Activated T-cell treated with anti-CD3 and anti-CD28 coated beads for 48 hours (primary cell): ENCODE measurements at places on chromosomes 1 and 21.

DNA sequence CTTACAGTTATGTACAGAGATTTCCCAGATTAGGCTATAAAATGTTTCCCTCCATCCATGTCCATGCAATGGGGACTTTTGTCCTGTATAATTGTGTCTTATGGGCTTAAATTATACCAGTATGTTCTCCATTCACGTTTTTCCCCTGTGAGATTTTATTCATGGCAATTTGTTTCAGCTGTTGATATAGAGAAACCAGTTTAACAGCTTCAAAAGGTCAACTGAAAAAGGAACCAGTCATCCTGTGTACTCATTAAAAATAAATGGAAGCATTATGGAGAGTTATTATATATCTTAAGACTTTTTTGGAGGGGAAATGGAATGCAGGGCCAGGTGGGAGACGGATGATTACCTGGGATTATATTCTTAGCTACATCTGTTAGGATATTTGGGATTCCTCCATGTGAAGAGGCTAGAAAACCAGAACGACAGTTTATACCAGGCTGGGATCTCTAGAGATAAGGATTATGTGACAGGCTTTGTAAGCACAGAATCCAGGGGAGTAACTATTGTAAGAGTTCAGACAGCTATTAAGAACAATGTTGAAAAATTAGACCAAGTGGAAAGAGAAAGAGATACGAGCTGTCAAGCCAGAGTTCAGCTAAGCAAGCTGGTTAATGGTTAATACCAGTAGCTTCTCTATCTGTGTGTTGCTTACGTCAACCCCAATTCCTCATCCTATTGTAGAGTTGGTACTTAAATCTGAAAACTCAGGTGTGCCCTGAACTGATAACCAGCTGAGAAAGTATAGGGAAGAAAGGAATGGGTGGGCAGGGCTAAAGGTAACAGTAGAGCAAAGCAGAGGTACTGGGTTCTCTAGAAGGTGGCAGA is 12.4 kb upstream of the ZNF697 start:
- DNase-seq, result no peak

GRCh38 chr21:38956856-38957571 is 151.3 kb downstream of the ETS2 start:
- DNase-seq, result no peak

DNA sequence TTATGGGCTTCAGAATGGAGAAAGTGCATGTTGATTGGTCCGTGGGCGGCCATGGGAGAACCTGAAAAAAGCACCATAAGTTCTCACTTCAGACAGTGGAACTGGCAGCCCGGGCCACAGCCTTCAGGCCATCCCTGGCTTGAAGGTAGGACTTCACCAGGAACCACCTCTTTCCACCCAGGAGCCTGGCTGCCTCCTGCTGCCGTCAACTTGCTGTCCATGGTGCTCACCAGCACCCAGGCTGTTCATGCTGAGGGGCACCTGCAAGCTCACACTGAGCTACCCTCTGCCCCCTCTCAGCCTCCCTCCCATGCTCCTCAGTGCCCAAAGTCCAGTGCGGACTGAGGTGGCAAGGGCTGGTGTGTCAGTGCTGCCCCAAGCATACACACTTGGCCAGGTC is 12.9 kb upstream of the FNBP1L start:
- no peak for DNase-seq

DNA sequence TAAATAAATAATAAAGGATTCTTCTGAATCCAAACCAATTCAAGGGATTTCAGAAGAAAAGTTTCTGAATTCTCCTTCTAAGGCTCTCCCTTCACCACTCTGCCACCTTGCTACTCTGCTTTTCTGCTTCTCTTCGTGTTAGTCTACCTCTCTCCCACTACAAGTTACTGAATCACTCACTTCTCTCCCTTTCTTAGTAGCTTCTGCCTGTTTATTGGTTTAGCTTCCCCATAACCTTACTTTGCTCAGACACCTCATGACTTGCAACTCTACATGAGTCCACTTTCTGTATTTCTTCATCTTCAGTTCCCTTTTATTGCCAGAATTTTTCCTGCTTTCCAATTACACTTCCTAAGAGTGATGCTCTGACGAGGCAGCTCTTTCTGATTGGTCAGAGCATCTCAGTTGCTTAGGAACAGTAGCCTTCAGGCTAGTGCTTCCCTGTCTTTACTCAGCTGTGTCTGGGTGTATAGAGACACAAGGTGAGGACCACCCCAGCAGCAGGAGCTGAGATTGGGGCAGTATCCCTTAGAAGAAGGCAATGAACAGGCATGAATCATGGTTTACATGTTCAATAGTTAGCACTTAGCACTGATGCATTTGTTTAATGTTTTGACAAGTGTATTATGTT is 144.6 kb downstream of the SLC30A10 start:
- no peak for DNase-seq

- no peak for DNase-seq
Observed at GRCh38 chr1:206696812-206697585, 12.3 kb downstream of the MAPKAPK2 start.

DNA sequence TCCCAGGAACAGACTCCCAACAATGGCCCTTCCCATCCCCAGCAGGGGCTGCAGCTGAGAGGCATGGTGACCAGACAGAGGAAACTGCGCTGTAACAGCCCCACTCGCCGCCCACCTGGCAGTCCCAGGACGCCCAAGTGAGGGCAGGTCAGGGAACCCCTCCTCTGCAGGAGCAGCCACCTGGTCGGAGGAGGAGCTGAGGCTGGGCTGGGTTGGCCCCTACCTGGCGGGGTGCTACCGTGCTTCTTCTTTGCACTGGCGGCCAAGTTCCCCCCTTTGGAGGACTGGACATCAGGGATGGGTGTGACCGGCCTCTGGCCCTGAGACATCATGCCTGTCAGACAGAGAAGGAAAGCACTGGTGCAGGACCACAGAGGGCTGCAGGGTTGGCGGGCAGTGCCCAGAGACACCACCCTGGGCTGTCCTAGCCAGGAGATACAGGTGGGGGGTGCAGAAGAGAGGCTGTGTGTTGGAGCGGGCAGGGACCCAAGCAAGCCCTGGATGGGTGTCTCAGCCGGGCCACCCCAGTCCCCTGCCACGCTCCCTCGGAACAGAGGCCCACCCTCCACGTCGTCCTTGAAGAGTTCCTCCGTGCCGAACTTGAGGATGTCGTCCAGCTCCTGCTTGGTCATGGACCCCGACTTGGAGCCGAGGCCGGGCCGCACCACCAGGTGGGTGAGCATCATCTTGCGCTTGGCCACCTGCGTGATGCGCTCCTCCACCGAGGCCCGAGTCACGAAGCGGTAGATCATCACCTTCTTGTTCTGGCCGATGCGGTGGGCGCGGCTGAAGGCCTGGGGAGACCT is 51.6 kb downstream of the CHD5 start:
- no peak for DNase-seq

DNA sequence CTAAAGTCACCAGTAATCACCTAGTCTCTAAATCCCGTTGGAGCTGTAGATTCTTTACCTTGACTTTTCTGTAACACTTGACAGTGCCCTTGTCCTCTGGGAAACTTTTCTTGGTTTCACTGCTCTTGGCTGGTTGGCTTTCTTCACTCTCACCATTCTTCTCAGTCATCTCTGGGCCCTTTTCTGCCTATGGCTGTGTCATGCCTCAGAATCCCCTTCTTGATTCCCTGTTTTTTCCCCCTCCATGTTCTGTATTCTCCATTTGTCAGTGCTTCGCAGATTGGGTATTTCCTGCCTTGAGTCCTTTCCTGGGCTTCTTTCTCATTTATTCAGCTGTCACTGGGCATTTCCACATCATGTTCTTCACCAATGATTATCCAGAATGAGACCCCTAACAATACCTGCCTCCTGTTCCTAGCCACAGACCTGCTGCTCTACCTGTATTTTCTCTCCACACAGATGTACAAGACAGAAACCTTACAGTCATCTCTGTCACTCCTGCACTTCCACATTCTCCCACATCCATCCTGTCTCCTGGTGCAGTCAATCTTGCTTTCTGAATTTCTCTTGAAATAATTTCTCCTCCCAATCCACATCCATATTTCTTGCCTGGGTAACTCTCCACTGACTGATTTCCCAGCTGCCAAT is 14.7 kb downstream of the UCK2 start:
- no peak for DNase-seq

DNA sequence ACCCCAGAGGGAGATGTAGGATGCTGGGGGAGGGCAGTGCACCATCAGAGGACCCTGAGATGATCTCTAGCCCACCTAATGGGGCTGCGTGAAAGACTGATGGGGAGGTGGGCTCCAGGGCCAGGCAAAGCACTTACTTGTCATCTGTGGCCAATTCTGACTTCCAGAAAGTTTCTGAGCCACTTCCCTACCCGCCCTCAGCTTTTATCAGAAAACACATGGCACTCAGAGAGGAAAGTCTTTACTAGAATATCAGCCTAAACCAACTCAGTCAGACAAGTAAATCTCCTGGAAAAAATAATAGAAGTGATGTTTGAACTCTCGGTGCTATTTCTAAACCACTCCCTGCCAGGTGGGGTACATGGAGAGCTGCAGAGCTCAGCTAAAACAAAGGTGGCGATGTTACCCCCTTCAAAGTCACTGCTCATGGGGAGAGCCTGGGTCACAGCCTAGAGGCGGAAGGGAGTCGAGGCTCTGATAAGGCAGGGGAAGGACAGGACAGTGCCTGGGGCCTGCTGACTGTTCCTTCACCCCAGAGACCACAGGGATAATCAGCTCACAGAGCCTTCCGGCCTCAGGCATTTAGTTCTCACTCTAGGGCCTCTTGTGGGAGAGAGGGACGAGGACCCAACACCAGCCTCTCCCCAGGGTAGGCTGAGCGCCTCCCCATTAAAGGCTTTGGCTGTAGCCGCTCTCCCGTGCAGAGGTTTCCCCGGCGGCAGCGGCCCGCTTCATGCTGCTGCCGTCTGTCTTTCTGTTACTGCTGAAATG is 14.2 kb downstream of the SMIM12 start:
- no peak for DNase-seq

DNA sequence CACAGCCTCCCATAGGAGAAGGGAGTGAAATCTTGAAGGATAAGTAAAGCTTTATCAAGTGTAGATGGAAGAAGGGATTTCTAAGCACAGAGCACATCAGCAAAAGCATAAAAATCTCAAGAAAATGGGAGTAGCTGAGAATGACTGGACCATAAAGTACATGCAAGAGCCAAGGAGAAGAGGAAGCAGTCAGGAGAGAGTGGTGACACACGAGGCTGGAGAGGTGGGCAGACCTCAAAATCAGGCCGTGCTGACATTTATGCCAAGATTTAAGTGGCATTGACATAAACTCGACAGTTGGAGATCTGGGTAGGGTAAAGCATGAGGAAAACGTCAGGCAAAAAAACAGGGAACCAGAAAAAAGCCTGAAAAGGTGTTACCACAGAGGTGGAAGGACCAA is 62.3 kb downstream of the GFI1 start:
- no peak for DNase-seq

DNA sequence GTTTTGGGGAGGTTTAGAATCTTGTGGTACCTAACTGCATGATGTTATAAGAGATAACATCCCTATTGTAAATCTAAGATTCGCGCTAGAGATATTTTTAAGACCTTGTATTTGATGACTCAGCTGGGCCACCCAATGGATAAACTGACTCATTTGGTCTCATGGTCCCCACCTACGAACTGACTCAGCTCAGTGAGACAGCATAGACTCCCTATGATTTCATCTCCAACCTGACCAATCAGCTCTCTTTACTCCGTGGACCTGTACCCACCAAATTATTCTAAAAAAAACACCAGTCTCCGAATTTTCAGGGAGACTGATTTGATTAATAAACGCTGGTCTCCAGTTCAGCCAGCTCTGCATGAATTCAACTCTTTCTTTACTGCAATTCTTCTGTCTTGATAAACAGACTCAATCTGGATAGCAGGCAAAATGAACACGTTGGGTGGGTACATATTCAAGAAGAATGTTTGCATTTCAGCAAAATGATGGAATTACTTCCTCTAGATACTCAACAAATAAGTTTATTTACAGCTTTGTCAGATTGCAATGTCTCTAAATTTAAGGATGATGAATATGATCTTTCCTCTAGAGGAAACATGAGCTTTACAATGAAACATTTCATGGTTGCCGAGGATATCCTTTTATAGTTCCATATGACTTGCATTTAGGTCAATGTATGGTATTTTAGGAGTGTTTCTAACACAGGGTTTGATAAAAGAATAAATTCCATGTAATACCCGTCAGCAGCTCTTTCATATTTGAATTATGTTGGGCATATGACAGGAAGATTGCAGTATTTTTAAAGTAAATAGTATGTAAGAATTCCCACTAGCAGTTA is 516.6 kb upstream of the RGS18 start:
- DNase-seq, result no peak

DNA sequence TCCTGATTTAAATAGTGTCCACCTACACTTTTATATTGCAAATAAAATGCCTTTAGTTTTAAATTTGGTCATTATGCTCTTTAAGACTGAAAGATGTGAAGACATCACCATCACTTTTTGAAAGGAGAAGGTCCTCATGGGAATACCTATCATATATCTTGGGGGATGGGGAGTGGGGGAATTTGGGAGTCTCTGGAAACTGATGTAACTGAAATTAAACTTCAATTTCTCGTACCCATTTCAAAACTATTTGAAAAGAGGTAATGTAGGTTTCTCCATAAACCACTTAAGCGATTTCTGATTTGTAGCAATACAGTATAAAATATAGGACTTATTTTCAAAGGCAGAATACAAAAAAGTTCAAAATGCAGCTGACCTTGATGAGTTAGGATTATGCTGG is 924 bp downstream of the EXTL2 start:
- DNase-seq, result no peak

GRCh38 chr1:3657578-3658230 is 5.4 kb downstream of the TP73 start:
- DNase-seq, result no peak

- no peak for DNase-seq
Observed at GRCh38 chr1:173342736-173343135, 134.4 kb upstream of the PRDX6 start.

DNA sequence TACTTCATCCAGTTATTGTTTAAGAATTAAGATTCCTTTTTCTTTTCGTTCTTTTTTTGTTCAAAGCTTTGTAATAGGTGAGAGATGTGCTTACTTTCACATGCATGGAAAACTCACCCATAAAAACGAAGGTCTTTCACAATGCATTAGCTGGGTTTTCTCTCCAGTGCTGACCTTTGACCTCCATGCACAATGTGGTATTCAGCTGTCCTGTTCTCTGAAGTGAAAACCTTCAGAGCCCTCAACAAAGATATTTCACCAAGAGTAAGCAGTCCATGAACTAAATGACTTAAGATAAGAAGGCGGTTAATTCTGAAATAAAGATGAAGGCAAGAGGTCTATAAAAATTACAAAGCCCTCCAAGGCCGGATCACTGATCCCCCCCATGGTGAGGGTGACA is 77.1 kb upstream of the IPO9 start:
- no peak for DNase-seq

DNA sequence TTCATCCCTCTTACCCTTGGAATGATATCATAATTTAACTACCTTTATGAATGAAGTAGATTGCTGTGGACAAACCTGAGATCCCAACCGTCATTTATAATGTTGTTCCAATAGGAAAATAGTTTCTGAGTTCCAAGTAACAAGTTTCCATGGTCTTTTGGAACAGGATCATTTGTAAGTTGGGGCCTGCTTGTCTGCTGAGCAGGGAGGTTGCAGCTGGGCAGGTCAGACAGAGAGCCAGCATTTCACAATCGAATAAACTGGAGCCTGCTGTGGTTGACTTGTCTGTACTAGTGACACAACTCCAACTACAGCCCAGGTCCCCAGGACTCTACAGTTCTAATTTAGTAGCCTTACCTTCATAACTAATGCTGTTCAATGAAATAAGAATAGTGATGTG is 18.6 kb upstream of the RALGPS2 start:
- no peak for DNase-seq

- no peak for DNase-seq
Observed at GRCh38 chr1:75165264-75165663, 31.1 kb downstream of the LHX8 start.
